ENCODE measurements at places on chromosomes 2 and 18. TPM values are rescaled to one million over a fixed set of nuclear protein-coding genes. Genes with fewer than 3 reads are reported as not detected.

GRCh38 chr2:198638577-198638976, 819.2 kb downstream of the SATB2 start:
- H3K36me3 ChIP-seq, result no peaks in the 10 kb centered on the region
- no peaks in the 10 kb centered on the region for H3K27me3 ChIP-seq
- no peak overlapping the region for H3K27ac ChIP-seq
- H3K4me1 ChIP-seq, result no peaks in the 10 kb centered on the region
- DNase-seq, result no peak

DNA sequence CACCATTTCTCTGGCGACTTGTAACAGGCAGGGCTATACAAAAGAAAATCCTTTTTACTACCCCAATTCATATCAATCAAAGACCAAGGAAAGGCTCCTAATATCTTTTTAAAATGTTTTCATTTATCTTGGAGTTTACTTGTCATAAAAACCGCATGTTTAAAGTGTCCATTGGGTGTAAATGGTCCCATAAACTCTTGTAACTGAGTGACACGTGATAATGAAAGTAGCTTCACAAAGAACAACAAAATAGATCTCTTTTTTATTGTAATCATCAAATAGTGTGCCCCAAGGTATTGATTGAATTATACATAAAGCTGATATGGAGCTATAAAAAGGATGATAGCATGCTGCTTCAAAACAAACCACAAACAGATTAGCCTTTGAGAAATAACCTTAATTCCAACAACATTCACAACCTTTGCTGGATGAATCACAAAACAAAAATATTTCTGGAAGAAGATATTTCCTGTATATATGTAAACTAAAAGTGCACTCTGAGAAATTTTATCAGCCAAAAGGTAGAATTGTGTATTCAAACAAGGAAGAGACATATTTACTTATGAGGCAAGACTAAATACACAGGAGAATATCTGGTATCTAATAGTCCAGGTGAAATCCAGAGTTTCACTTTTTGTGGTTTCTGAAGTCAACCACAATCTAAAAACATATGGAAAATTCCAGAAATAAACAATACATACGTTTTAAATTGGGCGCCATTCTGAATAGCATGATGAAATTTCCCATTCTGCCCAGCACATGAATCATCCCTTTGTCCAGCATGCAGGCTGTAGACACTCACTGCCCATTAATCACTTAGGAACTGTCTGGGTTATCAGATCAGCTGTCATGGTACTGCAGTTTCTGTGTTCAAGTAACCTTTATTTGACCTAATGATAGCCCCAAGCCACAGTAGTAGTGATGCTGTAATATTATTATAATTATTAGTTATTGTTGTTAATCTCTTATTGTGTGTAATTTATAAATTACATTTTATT, 237.5 kb downstream of the PIK3C3 start:
- H3K27ac ChIP-seq, result no peak overlapping the region
- no peaks in the 10 kb centered on the region for H3K27me3 ChIP-seq
- no peaks in the 10 kb centered on the region for H3K4me1 ChIP-seq
- H3K36me3 ChIP-seq, result no peaks in the 10 kb centered on the region

- peak overlapping the region; percentile 63 for H3K4me3 ChIP-seq
- H3K27ac ChIP-seq, result no peak overlapping the region
- H3K27me3 ChIP-seq, result no peaks in the 10 kb centered on the region
Observed at GRCh38 chr18:31498574-31499524, 872 bp downstream of the DSG2 start.

GRCh38 chr2:154242687-154243086, 371.0 kb downstream of the GALNT13 start:
- no peak for DNase-seq
- H3K4me3 ChIP-seq, result no peak overlapping the region
- H3K36me3 ChIP-seq, result no peaks in the 10 kb centered on the region
- H3K27me3 ChIP-seq, result no peaks in the 10 kb centered on the region

GRCh38 chr2:112065966-112066365, 10.9 kb downstream of the TMEM87B start:
- H3K27me3 ChIP-seq, result no peaks in the 10 kb centered on the region

DNA sequence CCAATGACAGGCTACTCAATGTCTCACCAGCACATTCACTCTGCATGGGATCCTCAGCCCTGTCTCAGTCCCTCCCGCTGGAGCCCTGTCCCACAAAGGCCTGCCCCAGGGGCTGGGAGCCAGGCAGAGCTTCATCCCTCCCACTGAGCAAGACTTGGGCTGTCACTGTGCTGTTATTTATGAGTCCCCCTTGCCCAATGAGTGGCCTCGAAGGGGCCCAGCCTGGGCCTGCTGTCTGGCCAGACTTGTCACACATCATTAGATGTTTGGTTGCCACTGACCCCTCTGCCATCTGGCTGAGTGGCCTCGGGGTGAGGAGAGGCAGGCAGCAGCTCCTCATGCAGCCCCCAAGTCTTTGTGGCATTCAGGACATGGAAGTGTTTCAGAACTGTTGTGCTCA, 330.6 kb upstream of the SKOR2 start:
- DNase-seq, result no peak
- no peaks in the 10 kb centered on the region for H3K4me1 ChIP-seq
- no peaks in the 10 kb centered on the region for H3K27me3 ChIP-seq
- no peak overlapping the region for H3K27ac ChIP-seq

DNA sequence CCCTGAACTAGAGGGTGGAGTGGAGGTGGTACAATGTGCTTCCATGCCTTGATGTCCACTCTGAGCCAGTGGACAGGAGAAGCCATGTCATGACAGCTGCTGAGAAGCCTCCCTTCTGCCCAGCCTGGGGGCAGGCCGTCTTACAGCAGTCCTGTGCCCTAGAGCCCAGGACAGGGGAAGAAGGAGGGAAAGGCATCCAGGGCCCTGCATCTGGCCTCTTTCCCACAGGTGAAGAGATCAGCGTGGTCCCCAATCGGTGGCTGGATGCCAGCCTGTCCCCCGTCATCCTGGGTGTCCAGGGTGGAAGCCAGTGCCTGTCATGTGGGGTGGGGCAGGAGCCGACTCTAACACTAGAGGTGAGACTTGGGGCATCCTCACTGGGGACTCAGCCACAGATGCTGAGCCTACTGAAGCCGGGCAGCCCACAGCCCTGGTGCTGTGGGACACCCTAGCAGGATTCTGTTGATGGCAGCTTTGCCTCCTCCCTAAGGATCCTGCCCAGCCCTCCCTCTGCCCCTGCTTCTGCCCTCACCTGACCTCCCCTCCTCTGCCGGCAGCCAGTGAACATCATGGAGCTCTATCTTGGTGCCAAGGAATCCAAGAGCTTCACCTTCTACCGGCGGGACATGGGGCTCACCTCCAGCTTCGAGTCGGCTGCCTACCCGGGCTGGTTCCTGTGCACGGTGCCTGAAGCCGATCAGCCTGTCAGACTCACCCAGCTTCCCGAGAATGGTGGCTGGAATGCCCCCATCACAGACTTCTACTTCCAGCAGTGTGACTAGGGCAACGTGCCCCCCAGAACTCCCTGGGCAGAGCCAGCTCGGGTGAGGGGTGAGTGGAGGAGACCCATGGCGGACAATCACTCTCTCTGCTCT, 3.1 kb downstream of the IL36RN start:
- H3K4me1 ChIP-seq, result no peaks in the 10 kb centered on the region
- H3K27ac ChIP-seq, result no peak overlapping the region
- H3K4me3 ChIP-seq, result no peak overlapping the region
- H3K27me3 ChIP-seq, result no peaks in the 10 kb centered on the region

- no peak for DNase-seq
- no peak overlapping the region for H3K27ac ChIP-seq
- no peak overlapping the region for H3K4me3 ChIP-seq
- H3K4me1 ChIP-seq, result no peaks in the 10 kb centered on the region
- H3K27me3 ChIP-seq, result no peaks in the 10 kb centered on the region
- no peaks in the 10 kb centered on the region for H3K36me3 ChIP-seq
Observed at GRCh38 chr2:138201286-138201685, 237.0 kb downstream of the HNMT start.

DNA sequence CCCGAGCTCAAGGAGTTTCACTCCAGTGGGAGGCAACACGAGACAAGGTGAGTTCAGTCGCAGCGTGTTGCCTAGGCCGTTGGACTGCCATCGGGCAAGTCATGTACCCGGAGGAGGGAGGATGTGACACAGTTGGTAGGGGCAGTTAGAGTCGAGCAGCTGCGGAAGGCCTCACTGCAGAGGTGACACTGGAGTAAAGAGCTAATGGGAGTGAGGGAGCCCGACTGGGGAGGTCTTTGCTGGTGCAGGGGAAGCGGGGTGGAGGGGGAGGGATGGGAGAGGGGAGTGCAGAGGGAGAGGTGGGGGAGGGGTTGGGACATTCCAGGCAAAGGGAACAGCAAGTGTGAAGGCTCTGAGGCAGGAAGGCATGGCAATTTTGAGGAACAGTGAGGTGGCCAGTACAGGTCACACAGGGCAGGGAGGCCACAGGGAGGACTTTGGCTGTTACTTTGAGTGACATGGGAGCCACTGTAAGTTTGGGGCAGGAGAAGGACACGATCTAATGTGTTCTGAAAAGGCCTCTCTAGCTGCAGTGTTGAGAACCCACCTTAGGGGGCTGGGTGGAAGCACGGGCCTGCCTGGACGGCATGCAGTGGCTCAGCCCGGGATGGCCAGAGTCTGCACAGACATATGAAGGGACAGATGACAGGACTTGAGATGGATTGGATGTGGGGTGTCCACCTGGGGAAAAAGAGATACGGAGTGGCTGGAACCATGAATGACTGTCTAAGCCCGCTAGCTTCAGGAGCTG, 61.1 kb downstream of the KCNF1 start:
- no peak overlapping the region for H3K4me3 ChIP-seq
- no peaks in the 10 kb centered on the region for H3K27me3 ChIP-seq
- no peak for DNase-seq
- no peaks in the 10 kb centered on the region for H3K36me3 ChIP-seq

DNA sequence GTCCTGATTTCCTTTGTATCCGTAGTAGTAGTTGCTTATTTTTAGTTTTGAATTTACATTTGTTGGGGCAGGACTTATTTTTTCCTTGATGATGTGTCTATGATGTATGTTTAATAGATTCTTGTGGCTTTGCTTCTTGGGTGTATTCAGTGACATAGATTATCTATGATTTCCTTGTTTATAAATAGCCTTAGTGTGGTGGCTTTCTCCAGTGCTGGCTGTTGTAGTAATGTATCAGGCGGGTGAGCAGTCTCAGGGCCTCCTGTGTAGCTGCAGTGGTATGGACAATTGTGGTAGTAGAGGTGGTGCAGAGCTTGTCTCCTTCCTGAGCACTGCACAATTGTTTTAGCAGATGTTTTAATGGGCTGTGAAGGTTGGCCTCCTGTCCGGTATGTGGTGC, 60.5 kb downstream of the SMCHD1 start:
- H3K4me1 ChIP-seq, result no peaks in the 10 kb centered on the region
- H3K36me3 ChIP-seq, result peaks cover 39% of the 10 kb centered on the region

GRCh38 chr2:72923833-72924352, 6.6 kb downstream of the EMX1 start:
- H3K36me3 ChIP-seq, result no peaks in the 10 kb centered on the region
- peaks cover 5% of the 10 kb centered on the region for H3K4me1 ChIP-seq
- H3K27me3 ChIP-seq, result peaks cover 31% of the 10 kb centered on the region
- H3K4me3 ChIP-seq, result no peak overlapping the region
- no peak overlapping the region for H3K27ac ChIP-seq
- DNase-seq, result no peak

- H3K4me3 ChIP-seq, result no peak overlapping the region
- H3K27ac ChIP-seq, result no peak overlapping the region
- DNase-seq, result no peak
- H3K27me3 ChIP-seq, result no peaks in the 10 kb centered on the region
- H3K4me1 ChIP-seq, result no peaks in the 10 kb centered on the region
- no peaks in the 10 kb centered on the region for H3K36me3 ChIP-seq
Observed at GRCh38 chr2:198478361-198478760, 674.0 kb downstream of the PLCL1 start.

GRCh38 chr2:161068670-161069069, 91.6 kb upstream of the TANK start:
- no peaks in the 10 kb centered on the region for H3K27me3 ChIP-seq
- DNase-seq, result no peak
- H3K4me3 ChIP-seq, result no peak overlapping the region
- no peak overlapping the region for H3K27ac ChIP-seq
- no peaks in the 10 kb centered on the region for H3K36me3 ChIP-seq
- H3K4me1 ChIP-seq, result no peaks in the 10 kb centered on the region

DNA sequence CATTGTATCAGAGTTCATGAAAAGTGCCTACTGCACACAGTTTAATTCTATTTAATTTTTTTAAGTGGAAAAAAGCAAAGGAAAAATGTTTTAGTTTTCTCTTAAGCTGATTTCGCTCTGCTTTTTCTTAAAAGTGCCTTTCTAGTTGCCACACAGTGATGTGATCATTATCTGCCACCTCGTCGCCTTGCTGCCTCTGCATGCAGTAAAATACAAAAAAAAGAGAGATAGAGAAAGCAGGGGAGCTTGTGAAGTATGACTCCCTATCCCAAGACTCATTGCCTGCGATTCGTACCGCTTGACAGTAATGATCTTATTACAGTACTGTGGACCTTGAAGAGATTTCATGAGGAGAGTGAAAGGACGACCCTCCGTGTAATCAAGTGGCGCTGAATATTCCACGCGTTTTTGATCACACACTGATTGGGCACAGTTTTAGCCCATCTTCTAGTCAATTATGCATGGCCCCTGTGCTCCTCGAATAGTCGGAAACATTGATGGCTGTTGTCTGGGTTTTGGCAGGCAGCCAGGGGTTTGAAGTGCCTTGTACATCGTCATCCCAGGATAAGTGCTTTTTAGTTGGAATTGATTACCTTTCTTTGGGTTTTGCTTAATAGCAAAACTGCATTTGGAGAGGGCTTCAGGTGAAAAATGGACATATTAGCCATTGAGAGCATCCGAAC, 188.3 kb downstream of the GBX2 start:
- no peak overlapping the region for H3K4me3 ChIP-seq
- DNase-seq, result no peak
- no peaks in the 10 kb centered on the region for H3K36me3 ChIP-seq

DNA sequence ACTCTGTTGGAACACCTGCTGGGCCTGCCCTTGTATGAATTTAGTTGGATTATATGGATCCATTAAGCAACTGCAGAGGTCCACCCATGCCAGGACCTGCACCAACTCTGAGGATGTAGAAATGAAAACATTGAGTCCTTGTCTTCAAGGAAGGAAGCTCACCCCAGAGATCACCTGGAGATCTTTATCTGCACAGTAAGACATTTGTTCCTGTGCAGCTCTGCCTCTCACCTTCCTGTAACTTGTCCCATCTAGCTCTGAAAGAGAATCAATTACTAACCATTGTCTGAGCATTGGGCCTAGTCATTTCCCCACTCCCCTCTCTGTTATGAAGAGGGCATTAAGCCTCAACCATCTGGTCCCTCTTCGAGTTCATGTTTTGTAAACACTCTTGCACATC, 105.2 kb upstream of the YWHAQ start:
- H3K27ac ChIP-seq, result no peak overlapping the region
- peaks cover 5% of the 10 kb centered on the region for H3K4me1 ChIP-seq
- no peaks in the 10 kb centered on the region for H3K36me3 ChIP-seq
- no peak overlapping the region for H3K4me3 ChIP-seq

DNA sequence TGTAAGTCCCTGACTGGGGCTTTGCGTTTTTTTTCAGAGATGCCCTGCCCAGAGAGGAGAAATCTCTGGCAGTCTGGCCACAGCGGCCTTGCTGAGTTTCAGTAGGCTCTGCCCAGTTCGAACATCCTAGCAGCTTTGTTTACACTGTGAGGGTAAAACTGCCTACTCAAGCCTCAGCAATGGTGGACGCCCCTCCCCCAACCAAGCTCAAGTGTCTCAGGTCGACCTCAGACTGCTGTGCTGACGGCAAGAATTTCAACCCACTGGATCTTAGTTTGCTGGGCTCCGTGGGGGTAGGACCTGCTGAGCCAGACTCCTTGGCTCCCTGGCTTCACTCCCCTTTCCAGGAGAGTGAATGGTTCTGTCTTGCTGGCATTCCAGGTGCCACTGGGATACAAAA, 31.7 kb downstream of the L3MBTL4 start:
- DNase-seq, result no peak
- H3K4me1 ChIP-seq, result no peaks in the 10 kb centered on the region

The CENPA gene
- total RNA-seq, result not detected

The COLEC12 gene
- 9.5 TPM for total RNA-seq

The ERICH2 gene
- total RNA-seq, result not detected

The ANKRD36 gene
- 20.1 TPM for total RNA-seq
